ENCODE measurements at places on chromosomes 16 and 17.

DNA sequence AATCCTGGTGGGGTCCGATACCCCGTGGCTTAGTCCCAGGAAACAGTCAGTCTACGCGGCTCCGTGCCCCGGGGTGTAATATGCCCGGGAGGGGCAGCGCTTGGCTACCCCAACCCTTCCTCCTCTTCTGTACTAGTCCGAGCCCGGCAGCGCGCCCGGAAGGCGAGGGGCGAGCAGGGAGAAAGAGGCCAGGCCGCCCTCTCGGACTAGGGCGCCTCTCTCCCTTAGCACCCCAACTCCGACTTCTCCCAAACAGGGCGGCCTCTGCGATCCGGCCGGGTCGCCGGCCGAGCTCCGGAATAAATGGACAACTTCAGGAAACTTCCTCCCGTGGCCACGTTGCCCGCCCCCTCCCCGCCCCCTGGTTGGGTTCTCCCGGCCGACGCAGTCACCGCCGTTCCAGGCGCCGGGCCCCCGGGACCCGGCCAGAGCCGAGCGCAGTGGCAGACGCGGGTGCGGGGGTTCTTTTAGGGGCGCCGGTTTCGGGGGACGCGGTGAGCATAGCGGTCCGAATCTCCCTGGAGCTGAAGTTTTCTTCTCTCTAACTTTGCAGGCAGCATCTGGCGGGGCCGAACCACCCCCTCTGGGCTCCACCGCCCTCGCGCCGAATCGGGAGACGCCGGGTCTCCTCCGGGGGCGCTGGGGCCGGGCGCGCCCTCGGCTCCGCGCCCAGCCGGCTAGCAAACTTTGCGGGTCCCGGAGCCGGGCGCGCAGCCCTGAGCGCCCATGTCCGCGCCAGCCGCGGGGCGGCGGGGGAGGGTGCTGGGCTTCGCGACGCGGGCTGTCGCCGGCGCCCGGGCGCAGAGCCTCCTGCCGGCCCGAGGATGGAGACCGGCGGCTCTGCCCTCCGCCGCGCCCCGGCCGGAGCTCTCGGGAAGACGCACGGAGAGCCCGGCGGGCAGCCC, at the start of gene SDK2:
TSS of gene SDK2 (minus strand) at position 301 of the 905 bp plus-strand sequence. CDS start 357 bp downstream, outside the sequence.
- no peak for DNase-seq

GRCh38 chr17:759964-760363, 7.9 kb upstream of the GEMIN4 start:
- DNase-seq = no peak

DNA sequence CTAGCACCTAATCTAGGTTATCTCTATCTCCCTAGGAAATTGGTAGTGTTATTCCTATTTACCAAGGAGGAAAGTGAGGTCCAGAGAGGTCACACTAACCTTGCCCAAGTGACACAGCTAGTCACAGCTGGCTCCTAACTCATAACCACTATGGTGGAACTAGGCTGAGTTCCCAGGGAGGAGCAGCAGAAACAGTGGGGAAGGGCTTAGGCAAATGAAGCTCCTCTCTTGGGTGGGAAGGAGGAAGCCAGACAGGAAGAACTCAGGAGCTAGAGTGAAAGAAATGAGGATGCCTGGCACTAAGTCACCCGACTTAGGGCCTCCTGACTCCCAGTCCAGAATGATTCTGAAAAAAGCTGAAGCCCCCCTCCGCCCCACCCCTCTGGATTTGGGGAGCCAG, 34.5 kb downstream of the PSME3IP1 start:
- no peak for DNase-seq

DNA sequence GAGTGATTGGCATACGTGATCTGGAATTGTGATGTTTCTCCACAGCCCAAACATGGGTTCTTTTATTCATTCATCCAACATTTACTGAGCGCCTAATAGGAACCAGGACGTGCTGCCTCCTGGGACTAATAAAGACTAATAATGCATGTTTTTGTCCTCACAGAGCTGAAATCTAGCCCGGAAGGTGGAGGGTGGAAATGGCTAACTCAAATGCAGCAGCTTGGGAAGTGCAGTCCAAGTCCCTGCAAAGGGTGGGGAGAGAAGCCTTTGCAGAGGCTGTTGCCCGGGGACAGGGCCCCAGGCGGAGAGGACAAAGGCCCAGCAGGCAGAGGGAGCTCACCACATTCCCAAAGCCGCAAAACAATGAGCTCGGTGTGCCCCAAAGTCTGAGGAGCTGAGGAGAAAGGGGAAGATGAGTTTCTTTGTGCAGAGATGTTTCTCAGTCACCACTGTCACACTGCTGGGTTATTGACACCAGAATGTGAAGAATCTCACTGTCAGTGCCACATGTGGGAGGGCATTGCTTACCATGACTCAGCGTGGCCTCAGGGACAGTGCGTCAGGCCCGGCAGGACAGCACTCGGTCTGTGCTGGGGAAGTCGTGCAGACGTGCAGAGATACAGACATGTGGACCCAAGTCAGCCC, 118.2 kb upstream of the CHMP6 start:
- DNase-seq = no peak

DNA sequence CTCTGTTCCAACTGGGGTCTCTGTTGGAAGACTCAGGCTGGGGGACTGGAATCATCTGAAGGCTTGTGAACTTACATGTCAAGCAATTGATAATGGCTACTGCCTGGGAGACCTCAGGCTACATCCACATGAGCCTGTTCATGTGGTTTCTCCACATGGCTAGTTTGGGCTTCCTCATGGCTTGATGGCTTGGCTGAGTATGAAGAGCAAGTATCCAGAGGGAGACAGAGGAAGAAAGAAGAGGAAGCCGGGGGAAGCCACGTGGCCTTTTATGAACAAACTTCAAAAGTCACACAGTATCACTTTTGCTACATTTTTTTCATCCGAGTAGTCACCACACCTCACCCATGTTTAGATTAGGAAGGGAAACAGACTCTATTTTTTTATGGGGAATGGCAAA, 158.9 kb downstream of the TRIM37 start:
- DNase-seq = no peak

- peak; percentile 78 for DNase-seq
Measured at GRCh38 chr16:24516900-24517669, 22.3 kb upstream of the RBBP6 start.

- no peak for DNase-seq
Measured at GRCh38 chr16:19114359-19115147, 789 bp downstream of the ITPRIPL2 start.

- no peak for DNase-seq
Measured at GRCh38 chr17:50149091-50149416, 1.4 kb downstream of the PPP1R9B start.

DNA sequence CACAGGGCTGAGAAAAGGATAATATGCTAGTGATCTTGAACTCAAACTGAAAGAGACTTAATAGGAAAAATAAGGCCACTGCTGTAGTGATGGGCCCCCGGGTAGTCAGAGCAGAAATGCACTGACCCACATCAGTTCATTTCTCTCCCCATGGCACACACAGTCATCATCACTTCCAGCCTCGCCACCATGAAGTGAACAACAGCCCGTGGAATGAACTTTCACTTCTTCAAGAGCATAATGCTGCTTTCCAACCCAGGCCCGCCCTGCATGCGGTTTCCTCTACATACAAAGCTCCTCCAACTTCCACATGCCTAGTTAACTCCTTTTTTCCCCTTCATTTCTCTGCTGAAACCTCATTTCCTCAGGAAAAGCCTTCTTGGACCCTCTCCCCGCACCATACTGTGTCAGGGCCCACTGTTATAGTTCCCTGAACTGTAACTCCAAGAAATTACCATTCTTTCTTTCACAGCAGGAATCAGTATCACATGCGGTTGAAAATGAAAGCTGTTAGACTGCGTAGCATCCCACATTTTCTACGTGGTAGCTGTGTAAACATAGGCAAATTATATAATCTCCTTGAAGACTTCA, 65.8 kb upstream of the SMIM36 start:
- DNase-seq = peak; percentile 36

DNA sequence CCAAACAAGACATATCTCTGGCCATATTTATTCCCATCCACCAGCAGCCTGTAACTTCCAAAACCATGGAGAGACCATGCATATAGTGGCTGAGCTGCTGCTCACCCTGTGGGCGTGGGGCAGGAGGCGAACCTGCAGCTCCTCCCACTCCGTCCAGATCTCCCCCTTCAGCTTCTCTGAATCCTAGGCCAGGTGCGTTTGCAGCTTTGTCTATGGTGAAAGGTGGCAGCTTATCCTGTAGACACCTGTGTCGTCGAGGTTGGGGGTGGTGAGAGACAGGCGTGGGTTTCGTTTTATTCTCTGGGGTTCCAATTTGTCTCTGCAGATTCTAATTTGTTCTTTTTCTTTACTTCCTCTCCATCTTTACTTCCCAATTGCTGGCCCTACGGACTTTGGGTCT, 9.7 kb upstream of the ANKS4B start:
- DNase-seq = no peak

DNA sequence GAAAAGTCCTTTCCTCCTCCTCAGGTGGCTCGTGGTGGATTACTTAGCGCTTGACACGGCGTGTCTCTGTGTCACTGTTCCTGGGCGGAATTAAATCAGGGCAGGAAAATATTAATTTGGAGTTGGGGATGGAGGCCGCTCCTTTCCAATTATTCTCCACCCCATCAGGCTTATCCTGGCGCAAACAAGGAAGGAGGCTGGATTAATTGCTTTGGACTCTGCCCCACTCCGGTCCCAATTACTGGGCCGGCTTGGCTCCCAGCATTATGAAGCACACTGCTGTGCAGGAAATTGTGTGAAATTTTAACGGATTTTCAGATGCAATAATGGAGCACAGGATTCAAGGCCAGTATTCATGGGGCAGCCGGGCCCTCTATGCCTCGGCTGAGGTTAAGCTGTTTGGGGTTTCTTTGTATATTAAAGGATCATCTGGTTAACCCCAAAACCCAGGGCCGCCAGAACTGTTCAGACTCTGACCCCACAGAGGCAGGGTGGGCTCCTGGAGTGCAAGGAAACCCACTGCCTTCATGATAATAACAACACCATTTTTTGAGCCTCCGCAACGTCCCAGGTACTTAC, 87.8 kb downstream of the MRM1 start:
- no peak for DNase-seq

DNA sequence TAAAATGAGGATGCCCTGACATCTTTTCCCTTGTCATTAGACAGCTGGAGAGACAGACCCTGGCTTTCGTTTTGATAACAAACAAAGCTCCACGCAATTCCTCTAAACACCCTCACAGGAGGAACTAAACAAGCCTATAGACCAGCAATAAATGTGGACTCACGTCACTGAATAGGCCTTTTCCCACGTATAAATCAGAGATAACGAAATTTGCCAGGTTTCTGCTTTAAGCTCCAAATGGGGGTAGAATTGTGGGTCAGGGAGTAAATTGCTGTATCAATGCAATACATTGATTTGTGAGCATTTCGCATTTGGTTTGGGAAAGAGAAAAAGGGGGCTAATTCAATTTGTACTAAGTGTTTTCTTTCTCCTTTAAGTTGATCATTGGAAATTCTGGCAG, 256.0 kb downstream of the PMP22 start:
- DNase-seq = no peak

Measured in CD4-positive, alpha-beta T cell treated with Interleukin-15 for 4 hours (primary cell).